Stimulated activated CD8-positive, alpha-beta memory T cell treated with anti-CD3 and anti-CD28 coated beads, Interleukin-15, amount 100 ng/mL, for 1 hour (primary cell): ENCODE measurements at places on chromosomes 3 and 15.

- DNase-seq = no peak
These were observed 3.4 kb upstream of the AEN start for GRCh38 chr15:88617790-88618189.

GRCh38 chr15:44035781-44036699 lies 159.0 kb downstream of the FRMD5 start:
- no peak for DNase-seq

DNA sequence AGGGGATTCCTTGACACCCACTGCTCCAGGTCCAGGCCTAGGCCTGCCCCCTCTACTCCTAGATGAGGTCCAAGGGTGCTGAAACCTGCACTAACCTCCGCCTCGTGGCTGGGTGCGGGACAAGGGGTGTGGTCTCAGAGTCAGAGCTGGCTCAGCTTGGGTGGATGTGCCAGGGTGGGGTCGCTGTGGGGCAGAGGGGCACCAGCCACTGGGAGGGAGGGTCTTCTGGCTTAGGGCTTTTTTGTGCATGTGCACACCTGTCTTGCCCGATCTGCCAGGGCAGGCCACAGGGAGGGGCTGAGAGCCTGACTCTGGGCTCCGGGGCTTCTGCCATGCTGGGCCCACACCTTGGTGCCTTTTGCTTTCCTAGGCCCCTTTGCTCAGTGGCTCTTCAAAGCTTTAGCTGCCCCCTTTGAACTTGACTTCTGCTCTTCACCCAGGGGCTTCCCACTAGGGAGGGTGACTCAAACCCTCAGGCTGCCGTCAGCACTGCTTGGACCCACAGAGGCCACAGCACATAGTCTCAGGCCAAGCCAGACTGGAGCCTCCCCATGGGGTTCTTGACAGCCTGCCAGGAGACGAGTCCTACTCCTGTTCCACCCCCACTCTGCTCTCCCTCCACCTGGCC lies 73.0 kb downstream of the KLF13 start:
- DNase-seq = no peak

DNA sequence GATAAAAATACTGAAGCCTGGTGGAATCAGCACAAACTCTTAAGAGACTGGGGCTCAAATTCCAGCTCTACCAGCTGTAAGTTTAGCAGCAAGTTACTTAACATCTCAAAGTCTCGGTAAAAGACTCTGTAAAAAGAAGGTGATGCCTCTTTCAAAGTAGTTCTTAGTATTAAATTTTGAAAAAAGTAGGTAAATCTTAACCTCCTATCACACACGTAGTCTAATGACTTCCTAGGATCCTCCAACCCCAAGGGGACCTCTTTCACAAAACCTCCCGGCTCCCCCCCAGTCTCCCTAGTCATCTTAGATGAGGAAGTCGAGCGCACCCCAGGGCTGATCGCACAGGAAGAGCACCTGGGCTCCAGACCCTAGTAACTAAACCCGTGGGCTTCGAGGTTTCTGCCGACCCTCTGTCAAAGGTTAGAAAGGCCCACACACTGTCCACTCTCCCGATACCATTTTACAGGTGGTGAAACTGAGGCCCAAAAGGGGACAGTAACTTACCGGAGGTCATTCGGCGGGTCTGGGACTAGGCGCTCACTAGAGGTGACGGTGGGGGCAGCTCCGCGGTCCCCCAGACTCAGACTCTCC lies 427 bp downstream of the MBD4 start:
- no peak for DNase-seq

GRCh38 chr15:78605201-78605600 lies 15.6 kb downstream of the CHRNA3 start:
- DNase-seq = no peak

DNA sequence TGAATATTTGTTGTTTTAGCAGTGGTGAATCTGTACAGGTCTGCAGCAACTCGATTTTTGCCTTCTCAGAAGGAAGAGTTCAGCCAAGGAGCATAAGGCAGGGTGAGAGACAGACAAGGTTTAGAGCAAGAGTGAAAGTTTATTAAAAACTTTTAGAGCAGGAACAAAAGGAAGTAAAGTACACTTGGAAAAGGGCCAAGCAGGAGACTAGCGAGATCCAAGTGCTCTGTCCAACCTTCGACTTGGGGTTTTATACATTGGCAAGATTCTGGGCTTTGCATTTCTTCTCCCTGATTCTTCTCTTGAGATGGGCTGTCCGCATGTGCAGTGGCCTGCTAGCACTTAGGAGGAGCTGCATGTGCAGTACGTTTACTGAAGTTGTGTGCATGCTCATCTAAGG lies 46.7 kb upstream of the AADACL2 start:
- no peak for DNase-seq

GRCh38 chr3:58092521-58092920 lies 84.3 kb downstream of the FLNB start:
- DNase-seq = no peak

DNA sequence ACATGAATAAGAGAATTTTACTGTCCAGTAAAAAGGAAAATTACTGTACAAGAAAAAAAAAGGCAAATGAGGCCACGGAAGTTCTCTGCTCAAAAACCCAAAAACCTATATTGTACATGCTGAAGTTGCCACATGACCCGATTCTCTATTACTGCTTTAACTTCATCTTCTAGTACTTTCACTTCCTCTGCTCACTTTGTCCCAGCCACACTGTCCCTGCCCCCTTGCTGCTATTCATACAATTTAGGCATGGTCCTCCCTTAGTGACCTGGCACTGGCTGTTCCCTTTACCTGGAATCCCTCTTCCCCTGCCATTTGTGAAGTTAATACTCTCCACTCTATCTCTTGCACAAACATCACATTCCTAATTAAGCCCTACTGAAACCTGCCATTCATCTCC lies 457.4 kb downstream of the MAGI1 start:
- DNase-seq = no peak

DNA sequence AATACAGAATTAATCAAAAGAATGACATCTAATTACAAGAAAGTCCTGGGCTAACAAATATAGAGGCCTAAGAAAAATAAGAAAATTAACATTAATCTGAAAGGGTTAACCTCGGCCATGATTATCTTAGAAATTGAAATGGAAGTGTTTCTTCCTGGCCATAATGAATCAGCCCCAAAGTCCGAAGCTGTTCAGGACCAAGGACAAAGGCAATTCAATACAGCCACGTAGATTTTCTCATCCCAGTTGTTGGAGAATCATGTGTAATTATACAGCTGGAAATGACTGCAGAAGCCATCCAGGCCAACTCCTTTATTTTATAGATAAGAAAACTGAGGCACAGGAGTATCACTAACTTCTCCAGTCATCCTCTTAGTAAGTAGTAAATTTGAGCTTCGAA lies 38.0 kb upstream of the GBE1 start:
- DNase-seq = no peak

- DNase-seq = no peak
These were observed 183.7 kb downstream of the FRMD5 start for GRCh38 chr15:44011238-44011854.

DNA sequence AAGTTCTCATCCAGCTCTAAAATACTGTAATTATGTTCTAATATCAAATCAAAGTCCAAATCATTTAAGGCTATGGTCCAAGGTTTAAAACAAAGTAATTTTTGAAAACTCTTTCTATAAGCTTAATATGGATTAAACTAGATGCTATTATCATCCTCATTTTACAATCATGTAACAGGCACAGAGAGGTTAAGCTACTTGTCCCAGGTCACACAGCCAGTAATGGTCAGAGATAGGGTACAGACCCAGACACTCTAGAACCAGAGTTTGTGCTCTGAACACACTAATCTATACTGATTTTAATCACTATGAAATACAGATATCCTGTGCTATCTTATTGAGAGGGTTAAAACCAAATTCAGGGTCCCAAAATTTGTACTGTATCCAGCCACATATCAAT lies 44.8 kb downstream of the DENND4A start:
- no peak for DNase-seq

DNA sequence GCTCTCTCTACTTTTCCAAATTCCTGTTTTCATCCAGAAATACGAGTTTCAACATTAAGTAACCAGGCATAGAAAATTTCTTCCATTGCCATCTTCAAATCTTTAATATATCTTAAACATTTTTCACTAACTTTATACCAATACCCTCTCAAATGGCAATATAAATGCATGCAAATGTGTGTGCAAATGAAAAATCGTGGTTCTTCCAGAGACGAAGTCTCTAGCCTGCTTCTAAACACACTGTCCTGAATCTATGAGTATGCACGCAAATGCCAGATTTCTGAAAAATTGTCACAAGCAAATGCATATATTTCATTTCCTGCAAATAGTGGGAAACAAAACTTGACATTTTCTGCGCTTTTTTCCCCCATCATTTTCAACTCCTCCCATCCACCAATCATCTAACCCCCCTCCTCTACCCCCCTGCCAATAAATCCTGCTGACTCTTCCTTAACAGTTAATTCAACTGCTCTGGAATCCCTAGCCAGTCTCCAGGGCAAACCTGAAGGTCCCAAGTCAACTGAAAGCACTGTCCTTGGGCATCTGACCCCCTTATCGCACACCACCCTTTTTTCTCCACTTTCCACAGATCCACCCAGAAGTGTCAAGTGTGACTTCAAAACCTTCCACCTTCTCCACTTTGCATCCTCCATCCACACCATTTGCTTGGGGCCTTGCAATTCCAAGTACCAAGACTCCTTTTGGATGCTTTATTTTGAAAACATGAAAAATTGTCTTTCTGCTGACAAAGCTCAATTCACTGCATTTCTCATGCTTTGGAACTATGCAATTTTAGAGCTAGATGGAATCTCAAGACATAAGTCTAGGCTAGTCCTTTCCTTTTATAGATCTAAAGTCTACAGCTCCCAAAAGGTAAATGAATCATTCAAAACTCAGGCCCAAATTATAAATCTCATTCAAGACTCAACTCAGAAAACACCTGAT lies 144.7 kb downstream of the OSBPL10 start:
- no peak for DNase-seq

- DNase-seq = no peak
These were observed 783.3 kb downstream of the ZPLD1 start for GRCh38 chr3:103218146-103218545.

DNA sequence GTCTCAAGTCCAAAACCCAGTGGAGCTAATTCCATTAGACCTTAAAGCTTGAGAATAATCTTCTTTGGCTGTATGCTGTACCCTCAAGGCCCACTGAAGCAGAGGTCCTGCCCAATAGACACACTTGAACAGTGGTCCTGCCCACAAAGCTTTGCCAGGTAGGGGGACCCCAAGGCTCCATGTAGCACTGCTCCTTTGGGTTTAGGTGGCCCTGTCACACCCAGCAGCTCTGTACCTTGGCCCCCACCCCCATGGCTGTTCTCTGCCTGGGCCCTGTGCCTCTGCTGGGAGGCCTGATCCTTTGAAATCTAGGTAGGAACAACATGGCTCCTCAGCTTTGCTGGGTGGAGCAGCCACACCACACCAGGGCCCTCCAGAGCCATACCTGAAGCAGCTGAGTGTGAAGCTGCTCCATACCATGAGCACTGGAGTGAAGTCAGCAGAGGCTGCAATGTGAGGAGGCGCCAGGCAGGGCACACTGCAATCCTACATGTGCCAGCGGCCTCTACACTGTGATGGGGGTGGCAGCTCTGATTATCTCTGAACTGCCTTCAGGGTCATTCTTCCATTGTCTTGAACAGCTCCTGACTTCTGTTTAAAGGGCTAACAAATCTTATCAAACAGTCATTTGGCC lies 188.0 kb upstream of the CCDC54 start:
- DNase-seq = no peak

DNA sequence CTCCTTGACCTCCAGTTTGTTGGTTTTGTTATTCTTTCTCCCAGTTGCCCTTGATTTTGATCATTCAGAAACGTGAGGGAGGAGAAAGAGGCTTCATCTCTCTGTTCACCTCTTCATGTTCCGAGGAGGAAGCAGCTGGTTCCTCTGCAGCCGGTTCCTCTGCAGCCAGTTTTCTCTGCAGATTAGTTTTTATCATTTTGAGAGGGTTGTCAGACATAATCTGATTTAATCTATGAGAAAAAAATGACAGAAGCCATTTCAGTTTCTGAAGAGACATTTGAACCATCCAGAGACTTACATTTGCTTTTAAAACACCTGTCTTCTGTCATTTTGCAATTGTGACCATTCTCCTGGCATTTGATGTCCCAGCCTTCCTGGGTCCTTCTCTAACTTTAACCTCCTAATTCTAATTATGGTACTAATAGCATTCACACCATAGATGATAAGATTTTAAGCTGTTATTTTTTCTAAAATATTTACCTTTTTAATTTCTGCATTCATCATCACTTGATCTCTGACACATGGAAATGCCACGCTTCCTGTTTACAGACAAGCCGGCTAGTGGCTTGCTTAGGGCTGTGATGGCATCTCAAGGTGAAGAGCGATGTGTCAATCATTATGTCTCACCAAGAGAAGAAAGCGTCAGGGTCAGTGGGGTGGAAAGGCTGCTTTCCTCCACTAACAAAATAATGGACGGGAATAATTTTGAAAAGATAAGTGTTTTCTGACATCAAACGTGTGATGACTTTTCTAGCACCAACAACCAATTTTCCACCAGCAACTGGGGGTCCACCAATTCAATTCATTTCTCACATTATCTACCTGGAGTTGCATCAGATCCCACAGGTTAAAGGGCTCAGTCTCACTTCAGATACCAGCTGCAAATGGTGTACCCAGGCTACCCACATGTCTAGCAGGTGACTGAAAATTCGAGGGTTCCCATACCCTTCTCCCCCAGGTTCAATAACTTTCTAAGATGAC lies 76.4 kb downstream of the CHRNA7 start:
- DNase-seq = no peak

GRCh38 chr3:43736558-43737440 lies 46.1 kb downstream of the ABHD5 start:
- no peak for DNase-seq

GRCh38 chr15:48332642-48333034 lies 1.4 kb downstream of the DUT start:
- no peak for DNase-seq

DNA sequence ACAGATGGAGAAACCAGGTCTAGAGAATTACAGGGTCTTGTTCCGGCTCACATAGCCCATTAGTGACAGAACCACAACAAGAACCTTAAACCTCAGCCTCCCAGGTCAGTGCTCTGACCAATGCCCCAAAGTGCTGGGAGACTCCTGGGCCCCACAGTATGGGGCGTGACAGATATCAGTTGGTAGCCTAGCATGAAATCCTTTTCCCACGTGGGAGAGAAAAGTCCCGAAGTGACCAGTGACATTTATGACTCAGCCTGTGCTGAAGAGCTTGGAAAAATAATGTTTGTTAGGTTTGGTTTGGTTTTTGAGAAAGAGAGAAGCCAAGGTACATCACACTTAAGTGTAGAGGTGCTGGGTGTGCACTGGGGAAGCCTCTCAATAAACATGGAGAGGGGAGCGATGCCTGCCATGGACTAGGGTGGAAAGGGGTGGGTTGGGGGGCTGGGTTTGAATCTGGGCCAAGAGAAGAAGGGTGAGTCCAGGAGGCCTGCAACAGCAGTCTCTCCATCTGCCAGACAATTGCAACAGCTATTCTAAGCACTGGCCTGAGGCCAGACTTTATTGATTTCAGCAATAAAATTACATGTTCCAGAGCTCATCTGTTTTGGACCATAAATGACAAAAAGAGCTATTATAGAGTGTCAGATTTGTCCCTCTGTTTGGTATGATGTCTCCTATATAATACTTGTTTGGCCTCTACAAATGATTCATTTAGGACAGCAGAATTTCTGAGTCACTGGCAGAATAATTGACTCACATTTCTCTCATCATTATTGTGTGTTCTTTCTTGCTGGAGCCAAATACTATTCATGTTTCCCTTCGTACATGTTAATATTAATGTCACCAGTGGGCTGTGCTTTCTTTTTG lies 43.4 kb downstream of the C2CD4A start:
- DNase-seq = no peak

GRCh38 chr15:64847016-64847415 lies 5.3 kb downstream of the PLEKHO2 start:
- no peak for DNase-seq

GRCh38 chr3:180827171-180827570 lies 85.3 kb upstream of the FXR1 start:
- DNase-seq = no peak
